CD4-positive, alpha-beta T cell treated with Interleukin-1 beta for 1 hour (primary cell): ENCODE measurements at places on chromosomes 11 and 22.

DNA sequence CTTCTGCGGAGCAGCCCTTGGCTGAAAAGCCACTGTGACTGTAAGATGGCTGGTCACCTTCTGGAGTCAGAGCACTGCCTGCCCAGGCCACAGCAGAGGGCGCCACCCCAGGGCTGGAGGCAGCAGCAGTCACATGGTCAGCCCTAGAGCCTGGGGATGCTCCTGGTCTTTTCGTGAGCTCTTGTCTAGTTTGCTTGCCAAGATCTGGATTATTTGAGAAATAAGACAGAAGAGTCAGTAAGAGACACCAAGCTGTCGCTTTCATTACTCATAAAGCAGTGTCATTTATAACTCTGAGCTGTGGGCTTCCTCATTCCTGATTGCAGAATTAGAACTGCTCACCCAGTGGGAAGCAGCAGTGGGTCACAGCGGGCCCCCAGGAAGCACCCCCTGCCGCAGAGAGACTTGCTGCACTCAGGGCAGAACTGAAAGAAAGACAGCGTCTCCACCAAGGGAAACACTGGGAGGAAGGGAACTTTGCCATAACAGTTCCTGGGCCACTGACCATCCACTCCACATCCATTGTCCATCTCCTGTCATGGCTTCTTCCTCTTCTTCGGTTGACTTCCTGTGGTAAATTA is 56.7 kb downstream of the PPP6R2 start:
- peak; percentile 12 for DNase-seq

DNA sequence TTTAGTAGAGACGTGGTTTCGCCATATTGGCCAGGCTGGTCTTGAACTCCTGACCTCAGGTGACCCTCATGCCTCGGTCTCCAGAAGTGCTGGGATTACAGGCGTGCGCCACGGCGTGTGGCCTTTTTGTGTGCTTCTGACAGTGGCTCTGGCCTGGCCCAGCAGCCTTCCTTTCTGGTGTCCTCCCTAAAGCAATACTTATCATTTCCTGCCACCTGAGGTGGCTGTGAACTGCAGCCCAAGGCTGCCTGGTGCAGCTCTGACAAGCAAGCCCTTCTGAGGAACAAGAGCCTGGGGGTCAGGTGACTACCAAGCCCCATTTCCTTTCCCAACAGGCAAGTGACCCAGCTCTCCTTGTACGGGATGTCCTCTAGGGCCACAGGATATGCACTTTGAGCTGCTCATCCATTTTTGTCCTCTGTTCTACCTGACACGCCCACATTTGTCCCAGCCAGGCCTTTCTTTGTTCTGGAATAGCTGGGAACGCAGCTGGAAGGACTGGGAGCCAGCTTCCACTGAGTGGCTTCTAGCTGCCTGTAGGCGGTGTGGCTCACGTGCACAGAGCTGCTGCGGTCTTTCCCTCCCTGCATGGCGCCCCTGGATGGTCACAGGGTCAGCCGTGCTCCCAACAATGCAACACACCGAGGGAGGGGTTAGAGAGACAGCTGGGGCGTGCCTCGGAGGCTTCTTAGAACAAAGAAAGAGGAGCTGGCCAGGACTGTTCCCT is 12.3 kb upstream of the BID start:
- DNase-seq, result no peak

GRCh38 chr11:118658429-118659313 is 20.8 kb downstream of the TREH start:
- DNase-seq, result no peak

DNA sequence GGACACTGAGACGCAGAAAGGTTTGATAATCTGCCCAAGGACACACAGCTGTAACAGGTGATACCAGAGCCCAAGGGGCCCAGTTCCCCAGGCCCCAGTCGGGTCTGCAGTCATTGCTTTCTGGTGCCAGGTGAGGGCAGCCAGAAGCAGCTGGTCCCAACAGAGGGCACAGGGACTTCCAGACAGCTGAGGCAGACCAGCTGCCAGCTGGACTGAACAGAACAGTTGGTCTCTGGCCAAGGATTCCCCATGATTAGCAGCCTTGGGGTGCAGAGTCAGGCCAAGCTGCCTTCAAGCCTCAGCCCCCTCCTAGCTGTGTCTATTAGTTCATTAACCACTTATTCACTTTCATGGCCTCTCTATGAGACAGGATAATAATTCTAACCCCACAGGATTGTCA is 105.6 kb downstream of the RRAS2 start:
- no peak for DNase-seq

- DNase-seq, result no peak
These were observed 3.3 kb downstream of the ALDH3B2 start for GRCh38 chr11:67671211-67671520.

DNA sequence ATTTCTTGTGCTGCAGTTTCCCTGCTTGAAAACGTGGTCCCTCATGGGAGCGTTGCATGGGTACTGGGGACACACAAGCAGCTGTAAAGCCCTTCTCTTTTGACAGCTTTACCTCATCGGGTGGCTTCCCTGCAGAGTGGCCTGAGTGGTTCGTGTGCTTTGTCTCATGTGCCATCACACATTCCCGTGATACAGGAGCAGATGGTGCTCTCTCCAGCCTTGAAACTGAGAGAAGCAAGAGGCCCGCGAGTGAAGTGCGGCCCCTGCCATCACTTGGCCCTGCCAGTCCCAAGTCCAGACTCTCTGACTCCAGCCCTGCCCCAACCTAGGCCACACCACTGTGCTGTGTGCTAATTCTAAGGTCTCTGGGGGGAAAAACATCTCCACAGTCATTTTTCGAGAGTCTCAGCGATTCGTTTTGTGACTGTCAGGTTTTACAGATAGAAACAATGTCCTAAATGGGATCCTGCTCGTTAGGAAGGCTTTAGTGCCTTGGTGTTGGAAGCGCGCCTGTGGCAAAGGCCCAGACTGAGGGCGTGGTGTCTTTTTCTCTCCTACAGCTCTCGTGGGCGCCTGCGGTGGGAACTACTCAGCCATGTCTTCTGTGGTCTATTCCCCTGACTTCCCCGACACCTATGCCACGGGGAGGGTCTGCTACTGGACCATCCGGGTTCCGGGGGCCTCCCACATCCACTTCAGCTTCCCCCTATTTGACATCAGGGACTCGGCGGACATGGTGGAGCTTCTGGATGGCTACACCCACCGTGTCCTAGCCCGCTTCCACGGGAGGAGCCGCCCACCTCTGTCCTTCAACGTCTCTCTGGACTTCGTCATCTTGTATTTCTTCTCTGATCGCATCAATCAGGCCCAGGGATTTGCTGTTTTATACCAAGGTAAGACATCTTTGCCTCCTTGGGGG is 64.2 kb downstream of the KREMEN1 start:
- DNase-seq, result no peak

DNA sequence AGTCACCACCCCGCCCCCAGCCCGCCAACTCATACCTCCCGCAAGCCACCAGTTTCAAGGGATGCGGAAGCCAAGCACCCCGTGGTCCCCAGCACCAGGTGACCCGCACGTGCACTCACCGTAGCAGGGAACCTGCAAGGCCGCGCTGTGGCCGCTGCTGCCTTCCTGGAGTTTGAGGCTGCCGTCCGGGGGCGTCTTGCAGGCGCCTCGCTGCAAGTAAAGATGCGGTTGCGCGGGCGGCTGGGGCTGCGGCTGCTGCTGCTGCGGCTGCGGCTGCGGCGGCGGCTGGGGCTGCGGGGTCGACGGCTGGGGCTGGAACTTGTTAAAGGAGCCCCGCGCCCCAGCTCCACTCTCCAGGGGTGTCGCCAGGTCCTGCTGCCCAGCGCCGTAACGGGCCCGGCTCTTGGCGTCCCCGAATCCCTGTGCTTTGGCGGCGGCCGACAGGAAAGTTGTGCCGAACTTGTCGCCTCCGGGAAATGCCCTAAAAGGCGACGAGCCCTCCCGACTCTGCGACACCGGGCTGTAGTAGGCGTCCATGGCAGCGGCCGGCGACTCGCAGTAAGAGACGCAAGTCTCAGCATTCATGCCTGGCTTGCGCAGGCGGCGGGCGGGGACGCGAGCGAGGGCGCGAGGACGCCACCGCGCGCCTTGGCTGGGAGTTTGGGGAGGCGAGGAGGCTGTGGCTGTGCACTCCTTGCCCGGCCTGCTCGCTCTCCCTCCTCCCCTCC is at the start of gene ALX4:
TSS of gene ALX4 (minus strand) at position 662 of the 728 bp plus-strand sequence. CDS start at position 585, 77 bp downstream.
- DNase-seq, result no peak

DNA sequence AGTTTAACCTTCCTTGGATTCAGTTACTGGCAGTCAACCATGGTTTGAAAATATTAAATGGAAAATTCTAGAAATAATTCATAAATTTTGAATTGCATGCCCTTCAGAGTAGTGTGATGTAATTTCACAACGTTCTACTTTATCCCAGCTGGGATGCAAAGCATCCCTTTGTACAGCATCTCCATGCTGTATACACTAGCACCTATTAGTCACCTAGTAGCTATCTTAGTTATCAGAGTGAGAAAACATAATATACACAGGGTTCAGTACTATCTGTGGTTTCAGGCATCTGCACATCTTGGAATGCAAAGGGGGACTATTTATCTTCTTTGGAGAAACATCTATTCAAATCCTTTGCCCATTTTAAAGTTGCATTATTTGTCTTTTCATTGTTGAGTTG is 30.8 kb downstream of the CBL start:
- DNase-seq, result no peak

- no peak for DNase-seq
These were observed 407.4 kb downstream of the LRRC4C start for GRCh38 chr11:41051919-41052635.

- no peak for DNase-seq
These were observed 25.2 kb downstream of the CAPN1 start for GRCh38 chr11:65206901-65207300.

DNA sequence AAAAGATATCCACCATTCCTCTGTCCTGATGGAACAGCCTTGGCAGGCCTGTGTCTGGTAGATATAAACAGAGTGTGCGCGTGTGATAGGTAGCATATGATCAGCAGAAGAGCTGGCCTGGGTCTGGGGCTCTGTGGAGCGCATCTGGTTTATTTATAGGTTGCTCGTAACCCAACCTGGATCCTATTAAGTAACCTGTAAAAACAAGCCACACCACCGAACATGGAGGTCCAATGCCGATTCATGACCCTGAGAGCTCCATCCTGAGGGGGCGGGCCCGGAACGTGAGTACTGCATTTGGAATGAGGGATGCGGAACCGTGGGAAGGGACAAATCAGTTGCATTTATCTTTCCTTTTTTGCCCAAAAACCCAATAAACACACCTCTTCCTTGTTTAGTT is 31.9 kb upstream of the APOL5 start:
- no peak for DNase-seq

DNA sequence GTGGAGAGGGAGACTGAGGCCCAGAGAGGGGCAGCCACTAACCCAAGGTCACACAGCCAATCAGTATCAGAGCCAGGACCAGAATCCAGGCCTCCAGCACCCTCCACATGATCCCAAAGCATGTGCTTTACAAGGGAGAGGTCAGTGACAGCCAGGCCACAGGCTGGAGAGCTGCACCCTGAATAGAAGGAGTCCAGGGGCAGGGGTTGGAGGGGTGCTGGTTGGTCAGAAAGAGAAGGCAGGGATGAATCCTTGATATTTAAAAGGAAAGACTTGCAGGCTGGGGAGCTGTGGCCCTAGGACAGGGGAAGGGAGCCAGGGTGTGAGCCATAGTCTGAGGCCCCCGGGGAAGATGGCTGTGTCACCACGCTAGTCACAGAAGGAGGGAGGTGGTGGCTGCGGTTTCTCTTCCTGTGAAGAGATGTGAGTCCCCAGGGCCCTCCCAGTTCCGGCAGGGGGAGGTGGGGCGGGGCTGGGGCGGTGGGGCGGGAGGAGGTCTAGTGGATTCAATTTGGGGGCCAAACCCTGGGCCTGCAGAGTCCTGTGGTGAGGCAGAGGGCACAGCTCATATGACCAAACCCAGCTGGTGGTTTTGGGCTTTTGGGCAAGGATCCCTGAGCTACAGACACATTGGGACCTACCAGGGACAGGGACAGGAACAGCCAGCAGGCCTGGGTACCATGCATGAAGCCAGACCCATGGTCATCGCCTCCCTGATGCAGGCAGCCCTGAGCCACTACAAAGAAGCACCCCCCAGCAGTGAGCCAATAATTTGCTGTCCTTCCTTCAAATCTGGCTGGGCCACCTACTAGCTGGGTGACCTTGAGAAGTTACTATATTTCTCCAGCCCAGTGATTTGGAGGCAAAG is 14.0 kb downstream of the RAC2 start:
- peak; percentile 88 for DNase-seq

GRCh38 chr11:45771193-45771565 is 33.8 kb upstream of the SLC35C1 start:
- peak; percentile 60 for DNase-seq

DNA sequence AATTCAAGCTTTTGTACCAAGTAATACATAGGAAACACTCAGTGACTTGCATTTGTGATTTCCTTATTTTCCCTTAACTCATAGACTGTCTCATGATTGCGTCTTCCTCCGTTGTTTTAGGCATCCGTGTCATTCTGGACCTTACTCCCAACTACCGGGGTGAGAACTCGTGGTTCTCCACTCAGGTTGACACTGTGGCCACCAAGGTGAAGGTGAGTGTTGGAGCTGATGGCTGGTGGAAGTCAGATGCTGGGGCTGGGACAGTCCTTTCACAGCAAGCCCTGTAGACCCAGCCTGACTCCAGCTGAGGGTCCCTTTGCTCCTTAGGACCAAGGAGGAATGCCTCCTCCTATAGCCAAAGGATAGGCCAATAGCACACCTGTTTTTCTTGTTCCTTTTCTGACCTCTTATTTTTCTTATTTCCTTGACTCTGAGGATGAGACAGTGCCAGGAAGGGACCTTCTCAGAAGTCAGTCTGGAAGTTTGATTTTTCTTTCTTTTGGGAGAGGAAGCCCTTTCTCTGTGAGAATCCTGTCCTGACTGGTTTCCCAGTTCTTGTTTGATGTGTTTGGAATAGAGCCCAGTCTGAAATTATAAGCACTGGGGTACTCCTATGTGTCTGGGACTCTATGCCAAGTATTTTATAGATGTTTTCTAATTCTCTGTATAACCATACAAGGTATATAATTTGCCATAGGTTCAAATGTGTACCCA is 2.2 kb downstream of the SLC3A2 start:
- no peak for DNase-seq

- no peak for DNase-seq
These were observed 259.9 kb downstream of the BUD13 start for GRCh38 chr11:116512841-116513240.

DNA sequence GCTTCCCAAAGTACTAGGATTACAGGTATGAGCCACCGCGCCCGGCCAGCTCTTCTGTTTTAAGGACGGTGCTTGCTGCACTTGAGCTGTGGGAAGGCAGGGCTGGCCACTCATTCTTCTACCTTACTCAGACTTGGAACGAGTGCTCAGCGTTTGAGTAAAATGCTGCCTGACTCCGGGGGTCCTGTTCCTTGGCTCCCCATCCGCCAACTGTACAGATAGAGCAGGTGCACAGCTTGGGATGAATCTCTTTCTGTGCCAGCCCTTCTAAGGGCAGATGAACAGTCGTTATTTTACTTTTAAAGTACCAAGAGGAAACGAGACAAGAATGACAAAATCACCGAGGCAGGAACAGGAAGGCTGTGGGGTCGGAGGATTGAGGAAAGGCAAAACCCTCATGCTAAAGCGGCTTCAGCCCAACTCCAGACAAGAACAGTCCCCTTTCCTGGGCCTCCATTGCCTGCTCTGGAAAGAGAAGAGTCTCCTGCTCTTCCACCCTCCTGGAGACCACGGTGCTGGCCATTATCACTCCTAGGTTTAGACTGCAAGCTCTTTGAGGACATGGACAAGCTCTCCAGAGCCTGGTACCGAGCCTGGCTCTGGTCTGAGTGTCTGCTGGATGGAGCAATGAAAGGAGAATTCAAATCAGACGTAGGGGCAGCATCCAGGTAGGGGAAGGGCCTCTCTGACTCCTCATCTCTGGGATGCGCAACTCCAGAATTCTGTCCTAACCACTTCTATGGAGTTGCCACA is 1.1 kb upstream of the SUN2 start:
- DNase-seq, result no peak
